ENCODE measurements at places on chromosomes 3 and 15. TPM values are rescaled to one million over a fixed set of nuclear protein-coding genes. Genes with fewer than 3 reads are reported as not detected.

Gene ADPRH
- total RNA-seq: 7.9 TPM

GRCh38 chr3:113054552-113054951 lies 63.8 kb downstream of the GTPBP8 start:
- no peaks in the 10 kb centered on the region for H3K27me3 ChIP-seq
- no peak overlapping the region for H3K4me3 ChIP-seq
- no peak for DNase-seq
- H3K4me1 ChIP-seq: peaks cover 18% of the 10 kb centered on the region
- H3K27ac ChIP-seq: no peak overlapping the region
- no peaks in the 10 kb centered on the region for H3K36me3 ChIP-seq

Gene CLSTN2
- 5.7 TPM for total RNA-seq

GRCh38 chr15:98740295-98740694 lies 92.0 kb downstream of the IGF1R start:
- DNase-seq: no peak
- H3K36me3 ChIP-seq: no peaks in the 10 kb centered on the region
- H3K4me1 ChIP-seq: peaks cover 17% of the 10 kb centered on the region

DNA sequence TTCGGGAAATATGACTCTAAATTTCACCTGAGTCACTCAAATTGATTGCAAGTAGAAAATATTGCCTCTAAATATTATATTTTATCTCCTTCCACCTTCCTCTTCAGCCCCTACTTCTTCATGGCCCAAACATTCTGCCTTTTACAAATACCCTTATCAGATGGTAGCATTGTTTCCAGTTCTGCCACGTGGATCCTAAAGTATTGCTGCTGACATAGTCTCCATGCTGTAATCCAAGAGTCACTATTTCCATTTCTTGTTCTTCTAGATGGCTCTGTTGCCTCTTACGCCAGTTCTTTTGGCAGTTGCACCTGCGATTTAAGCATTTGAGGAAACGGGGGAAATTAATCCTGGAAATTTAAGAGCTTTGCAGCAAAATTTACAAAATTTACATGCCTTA lies 13.6 kb downstream of the LMOD3 start:
- no peaks in the 10 kb centered on the region for H3K36me3 ChIP-seq
- no peak for DNase-seq
- H3K27me3 ChIP-seq: no peaks in the 10 kb centered on the region
- no peaks in the 10 kb centered on the region for H3K4me1 ChIP-seq
- no peak overlapping the region for H3K4me3 ChIP-seq

- no peaks in the 10 kb centered on the region for H3K27me3 ChIP-seq
- H3K27ac ChIP-seq: no peak overlapping the region
- DNase-seq: no peak
- H3K4me1 ChIP-seq: peaks cover 38% of the 10 kb centered on the region
These were observed 69.6 kb downstream of the SLC12A8 start for GRCh38 chr3:125142940-125143339.

GRCh38 chr15:97141360-97141759 lies 810.9 kb downstream of the NR2F2 start:
- H3K27ac ChIP-seq: no peak overlapping the region
- no peak for DNase-seq
- H3K4me3 ChIP-seq: no peak overlapping the region
- no peaks in the 10 kb centered on the region for H3K36me3 ChIP-seq

DNA sequence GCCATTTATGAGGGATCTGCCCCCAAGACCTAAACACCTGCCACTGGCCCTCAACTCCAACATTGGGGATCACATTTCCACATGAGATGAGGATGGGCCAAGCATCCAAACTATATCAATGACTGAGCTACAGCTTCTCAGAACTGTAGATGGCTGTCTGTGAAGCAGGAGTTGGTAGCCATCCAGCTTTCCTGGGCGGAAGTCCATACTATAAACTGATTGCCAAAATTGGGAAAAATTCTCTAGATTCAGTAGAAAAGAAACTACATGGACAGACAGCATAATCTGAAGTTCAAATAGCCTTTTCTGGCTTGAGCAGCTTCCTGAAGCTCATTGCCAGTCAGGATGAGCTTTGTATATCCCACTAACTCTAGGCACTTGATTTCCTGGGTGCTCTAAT lies 214.7 kb upstream of the ZBTB20 start:
- no peak overlapping the region for H3K4me3 ChIP-seq
- H3K27ac ChIP-seq: no peak overlapping the region
- no peak for DNase-seq

DNA sequence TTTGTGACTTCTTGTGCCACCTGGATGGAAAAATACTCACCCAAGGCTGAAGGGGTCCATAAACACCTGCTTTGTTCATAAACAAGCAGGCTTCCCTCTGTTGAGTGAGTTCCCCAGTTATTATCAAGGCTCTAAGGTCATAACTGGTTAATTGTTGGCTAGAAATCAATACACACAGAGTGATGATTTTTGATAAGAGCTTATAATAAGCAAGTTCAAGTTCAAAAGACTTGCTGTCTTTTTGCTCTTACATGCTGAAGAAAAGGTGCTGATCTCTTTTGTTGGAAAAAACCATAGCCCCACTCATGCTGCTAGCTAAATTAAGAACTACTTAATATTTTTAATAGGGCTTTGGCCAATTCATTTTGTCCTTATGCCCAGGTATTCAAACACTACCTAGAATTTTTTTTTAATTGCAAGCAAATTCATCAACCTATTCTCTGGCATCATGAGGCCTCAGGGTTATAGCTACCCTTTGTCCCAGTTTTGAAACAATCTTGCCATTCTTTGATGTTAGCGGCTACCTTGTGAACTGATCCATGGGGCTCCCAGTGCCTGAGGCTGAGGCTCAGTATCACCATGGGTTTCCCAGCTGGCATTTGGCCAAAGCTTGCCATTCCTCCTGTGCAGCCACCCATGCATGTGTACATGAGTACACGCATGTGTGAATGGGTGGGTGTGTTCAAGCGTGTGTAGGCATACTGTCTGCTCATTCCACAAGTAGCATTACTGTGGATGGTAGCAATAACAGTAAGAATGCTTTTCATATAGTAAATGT lies 127.6 kb upstream of the LPP start:
- DNase-seq: no peak
- H3K36me3 ChIP-seq: no peaks in the 10 kb centered on the region
- H3K4me3 ChIP-seq: no peak overlapping the region
- H3K27ac ChIP-seq: no peak overlapping the region
- no peaks in the 10 kb centered on the region for H3K27me3 ChIP-seq
- H3K4me1 ChIP-seq: peaks cover 3% of the 10 kb centered on the region

DNA sequence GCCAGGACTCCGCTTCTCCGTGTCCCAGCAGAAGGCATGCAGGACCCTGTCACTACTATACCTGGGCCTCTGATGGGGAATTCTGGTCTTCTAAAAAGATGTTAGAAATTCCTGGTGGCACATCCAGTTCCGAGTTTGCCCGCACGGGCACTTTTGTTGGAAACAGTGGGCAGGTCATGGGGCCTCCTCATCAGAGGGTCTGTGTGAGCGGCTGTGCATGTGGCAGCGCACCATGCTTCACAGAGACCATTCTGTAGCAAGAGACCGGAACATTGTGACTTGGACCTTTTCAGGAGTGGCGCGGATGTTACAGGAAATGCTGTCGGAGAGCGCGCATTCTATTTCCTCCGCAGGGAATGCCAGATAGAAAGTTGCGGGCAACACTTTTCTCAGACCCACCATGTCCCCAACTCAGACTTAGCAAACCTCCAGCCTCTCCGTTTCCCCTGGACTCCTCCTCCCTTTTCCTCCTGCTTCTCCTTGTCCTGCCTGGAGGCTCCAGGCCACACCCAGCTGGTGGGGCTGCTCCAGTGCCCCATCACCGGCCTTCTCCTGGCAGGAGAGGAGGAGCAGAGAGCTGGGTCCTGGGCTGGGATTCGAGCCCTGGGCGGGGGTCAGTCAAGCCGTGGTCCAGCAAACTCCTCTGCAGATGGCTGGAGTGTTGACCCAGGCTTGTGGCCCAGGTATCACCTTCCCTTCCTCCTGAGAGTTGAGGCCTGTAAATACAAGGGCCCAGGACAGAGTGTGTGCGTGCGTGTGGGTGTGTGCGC lies 46.6 kb downstream of the KLF13 start:
- peak overlapping the region; percentile 74 for H3K27ac ChIP-seq
- no peaks in the 10 kb centered on the region for H3K36me3 ChIP-seq

DNA sequence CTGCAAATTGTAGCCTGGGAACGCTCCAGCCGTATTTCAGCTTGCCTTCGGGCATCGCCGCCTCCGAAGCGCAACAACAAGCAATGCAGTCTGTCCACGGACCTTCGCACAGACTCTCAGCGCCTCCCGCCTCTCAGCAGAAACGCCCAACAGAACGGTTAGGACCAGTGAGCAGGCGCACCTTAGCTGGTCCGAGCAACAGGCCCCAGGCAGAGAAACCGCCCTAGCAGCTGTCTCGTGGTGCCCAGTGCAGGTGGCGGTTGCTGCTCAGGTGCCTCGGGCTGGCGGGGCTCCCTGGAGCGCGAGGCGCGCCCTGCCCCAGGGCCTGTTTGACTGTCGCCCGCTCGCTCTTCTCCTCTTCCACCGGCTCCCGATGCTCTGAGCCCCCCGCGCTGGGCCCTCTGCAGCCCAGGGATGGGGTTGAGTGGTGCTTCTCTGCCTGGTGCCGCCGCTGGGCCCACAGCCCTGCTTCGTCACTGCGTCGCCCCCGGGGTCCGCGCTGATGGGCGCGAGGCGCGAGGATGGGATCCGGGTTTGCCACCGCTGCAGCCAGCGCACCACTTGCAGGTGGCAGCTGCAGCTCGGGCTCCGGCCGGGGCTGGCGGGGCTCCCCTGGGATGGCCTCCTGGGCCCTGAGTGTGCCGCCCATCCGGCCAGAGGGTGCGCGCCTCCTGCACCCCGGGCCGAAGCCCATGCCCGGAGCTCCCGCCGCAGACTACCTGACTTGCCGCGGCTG lies 268.4 kb upstream of the FRG2C start:
- H3K4me3 ChIP-seq: peak overlapping the region; percentile 47
- no peaks in the 10 kb centered on the region for H3K36me3 ChIP-seq
- H3K27me3 ChIP-seq: no peaks in the 10 kb centered on the region
- H3K4me1 ChIP-seq: peaks cover 9% of the 10 kb centered on the region
- H3K27ac ChIP-seq: no peak overlapping the region

- H3K4me1 ChIP-seq: peaks cover 20% of the 10 kb centered on the region
- H3K27me3 ChIP-seq: no peaks in the 10 kb centered on the region
These were observed 8.8 kb downstream of the RBP1 start for GRCh38 chr3:139530717-139531116.

GRCh38 chr15:44023176-44023575 lies 171.9 kb downstream of the FRMD5 start:
- H3K27me3 ChIP-seq: no peaks in the 10 kb centered on the region
- no peaks in the 10 kb centered on the region for H3K36me3 ChIP-seq
- H3K4me3 ChIP-seq: no peak overlapping the region

DNA sequence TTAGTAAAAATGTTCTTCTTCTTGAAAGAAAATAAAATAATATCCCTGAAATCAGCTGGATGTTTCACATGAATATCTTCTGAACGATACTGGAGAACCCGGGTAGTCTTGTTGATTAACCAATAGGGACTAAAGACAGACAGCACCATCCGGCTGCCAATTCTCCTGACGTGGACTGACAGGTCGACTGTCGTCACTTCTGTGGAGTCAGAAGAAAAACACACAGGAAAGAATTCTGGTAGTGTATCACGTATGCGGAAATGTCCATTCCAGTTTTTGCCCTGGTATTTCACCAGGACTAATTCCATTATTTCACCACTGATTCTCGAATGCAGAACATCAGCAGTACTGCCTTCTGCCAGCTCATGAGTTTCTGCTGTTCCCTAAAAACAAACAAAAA lies 144.6 kb downstream of the VPS13C start:
- DNase-seq: no peak
- no peaks in the 10 kb centered on the region for H3K36me3 ChIP-seq
- no peaks in the 10 kb centered on the region for H3K4me1 ChIP-seq
- no peaks in the 10 kb centered on the region for H3K27me3 ChIP-seq

Gene HRG
- total RNA-seq: not detected

GRCh38 chr15:67161881-67162280 lies 92.6 kb downstream of the AAGAB start:
- H3K27me3 ChIP-seq: no peaks in the 10 kb centered on the region
- H3K4me3 ChIP-seq: no peak overlapping the region
- H3K27ac ChIP-seq: no peak overlapping the region
- peaks cover 20% of the 10 kb centered on the region for H3K4me1 ChIP-seq
